PC-9 (cell line): ENCODE measurements at places on chromosomes 3 and 15.

- DNase-seq = no peak
Measured at GRCh38 chr3:178159691-178160220, 376.5 kb upstream of the KCNMB2 start.

GRCh38 chr3:152053866-152054265, 180.4 kb downstream of the SUCNR1 start:
- DNase-seq = no peak

DNA sequence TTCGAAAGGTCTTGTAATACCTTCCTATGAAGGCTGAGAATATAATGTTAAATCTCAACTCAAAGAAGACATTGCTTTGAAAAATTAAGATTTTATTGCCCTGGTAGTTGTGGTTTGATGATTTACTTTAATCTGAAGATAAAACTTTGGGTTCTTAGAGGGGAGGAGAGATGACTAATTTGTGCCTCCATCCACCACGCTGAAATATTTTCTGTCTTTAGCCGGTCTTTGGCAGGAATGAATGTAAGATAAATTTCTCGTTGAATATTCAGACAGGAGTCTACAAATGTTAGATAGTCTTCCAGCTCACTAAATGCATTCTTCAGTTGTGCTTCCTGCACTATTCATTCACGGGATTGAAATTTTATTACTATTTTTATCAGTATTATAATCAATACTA, 844.3 kb upstream of the NR2F2 start:
- no peak for DNase-seq

DNA sequence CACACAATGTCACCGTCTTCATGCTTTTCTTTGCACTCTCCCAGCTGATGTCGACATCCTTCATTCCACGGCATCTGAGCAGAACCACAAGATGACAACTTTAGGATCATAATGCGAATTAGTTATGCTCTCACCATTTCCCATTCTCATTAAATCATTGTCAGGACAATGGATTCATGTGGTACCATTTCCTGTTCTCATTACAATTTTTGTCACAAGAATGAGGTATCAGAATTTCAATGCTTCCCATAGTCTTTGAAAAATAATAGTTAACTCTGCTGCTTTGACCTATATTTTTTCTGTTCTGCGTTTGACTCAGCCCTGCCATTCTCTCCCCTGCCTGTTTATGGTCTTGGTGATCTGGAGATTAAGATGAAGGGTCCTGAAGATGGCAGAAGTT, 175.7 kb upstream of the MDFIC2 start:
- DNase-seq = no peak

DNA sequence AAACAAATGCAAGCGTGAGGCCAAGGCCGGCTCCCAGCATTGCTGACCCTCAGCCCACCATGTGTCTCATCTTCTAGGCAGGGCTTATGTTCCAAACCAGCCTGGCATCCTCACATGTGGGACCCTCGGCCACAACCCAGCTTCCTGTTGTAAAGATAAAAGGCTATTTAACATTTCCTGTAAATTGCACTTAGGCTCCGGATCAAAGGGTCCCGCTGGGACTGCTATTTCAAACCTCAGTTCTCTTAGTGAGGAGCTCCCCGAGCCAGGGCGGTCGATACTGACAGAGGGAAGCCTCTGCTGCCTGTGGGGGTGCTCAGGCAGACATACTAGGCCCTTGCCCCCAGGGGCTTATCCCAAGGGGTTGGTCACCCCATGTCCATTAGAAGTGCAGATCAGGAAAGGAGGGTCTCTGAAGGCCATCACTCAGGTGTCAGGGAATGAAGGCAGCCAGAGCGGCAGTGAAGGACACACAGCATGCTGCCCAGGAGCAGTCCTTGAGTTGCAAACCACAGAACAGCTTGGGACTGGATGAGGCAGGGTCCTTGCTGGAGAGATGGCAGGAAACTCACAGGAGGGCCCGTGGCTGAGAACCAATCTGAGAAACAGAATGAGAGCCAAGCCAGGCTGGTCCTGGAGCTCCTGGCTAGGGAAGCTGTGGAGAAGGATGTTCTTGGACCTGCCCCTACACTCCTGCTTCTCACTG, 239.9 kb downstream of the TLE3 start:
- DNase-seq = no peak
